ENCODE measurements at places on chromosomes 12 and 14. TPM values are rescaled to one million over a fixed set of nuclear protein-coding genes. Genes with fewer than 3 reads are reported as not detected.

DNA sequence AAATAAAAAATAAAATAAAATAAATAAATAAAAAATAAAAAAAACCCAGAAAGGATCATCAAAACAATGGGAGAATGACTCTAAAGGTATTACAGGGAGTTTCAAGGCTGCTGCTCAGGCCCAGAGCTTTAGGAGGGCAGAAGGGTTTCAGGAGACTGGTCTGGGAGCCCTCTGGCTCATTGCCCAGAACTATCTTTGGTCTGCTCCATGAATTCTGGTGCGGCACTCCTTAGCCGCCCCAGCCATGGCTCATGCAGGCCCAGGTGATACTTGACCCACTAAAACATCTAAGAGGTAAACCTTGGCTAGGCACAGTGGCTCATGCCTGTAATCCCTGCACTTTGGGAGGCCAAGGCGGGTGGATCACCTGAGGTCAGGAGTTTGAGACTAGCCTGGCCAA is 14.7 kb upstream of the TMED10 start:
- no peak for DNase-seq
- no peak overlapping the region for H3K27ac ChIP-seq
- H3K4me3 ChIP-seq = no peak overlapping the region

- H3K4me3 ChIP-seq = no peak overlapping the region
- H3K4me1 ChIP-seq = peaks cover 4% of the 10 kb centered on the region
- H3K27me3 ChIP-seq = peaks cover 71% of the 10 kb centered on the region
- H3K27ac ChIP-seq = no peak overlapping the region
- H3K36me3 ChIP-seq = no peaks in the 10 kb centered on the region
- no peak for DNase-seq
These were observed 1.3 kb downstream of the ASCL1 start for GRCh38 chr12:102958830-102959176.

DNA sequence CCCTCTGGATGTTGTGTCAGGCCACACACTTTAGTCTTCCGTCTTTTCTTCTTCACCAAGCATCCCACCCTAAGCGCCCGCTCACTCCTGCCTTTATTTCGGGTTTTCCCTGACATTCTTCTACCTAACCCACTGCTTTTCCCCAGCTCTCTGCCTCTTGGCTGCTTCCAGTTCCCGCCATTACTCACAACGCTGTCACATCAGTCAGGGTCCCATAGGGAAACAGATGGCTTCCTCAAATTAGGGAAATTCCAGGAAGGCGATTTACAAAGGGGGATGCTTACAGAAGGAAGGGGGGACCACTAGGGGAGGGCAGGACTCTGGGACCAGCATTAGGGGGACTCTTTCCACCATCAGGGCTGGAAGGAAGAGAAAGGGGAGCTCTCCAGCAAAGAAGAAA is 9.2 kb upstream of the PPP1R13B start:
- no peaks in the 10 kb centered on the region for H3K4me1 ChIP-seq
- no peaks in the 10 kb centered on the region for H3K27me3 ChIP-seq
- no peak overlapping the region for H3K4me3 ChIP-seq
- no peaks in the 10 kb centered on the region for H3K36me3 ChIP-seq

GRCh38 chr14:53310412-53310811 is 157.3 kb upstream of the DDHD1 start:
- H3K36me3 ChIP-seq = no peaks in the 10 kb centered on the region
- no peak for DNase-seq
- H3K27ac ChIP-seq = no peak overlapping the region

- H3K4me3 ChIP-seq = no peak overlapping the region
- DNase-seq = no peak
- no peak overlapping the region for H3K27ac ChIP-seq
- peaks cover 7% of the 10 kb centered on the region for H3K36me3 ChIP-seq
- H3K4me1 ChIP-seq = no peaks in the 10 kb centered on the region
- H3K27me3 ChIP-seq = no peaks in the 10 kb centered on the region
These were observed 6.8 kb downstream of the FAM161B start for GRCh38 chr14:73943083-73943482.

DNA sequence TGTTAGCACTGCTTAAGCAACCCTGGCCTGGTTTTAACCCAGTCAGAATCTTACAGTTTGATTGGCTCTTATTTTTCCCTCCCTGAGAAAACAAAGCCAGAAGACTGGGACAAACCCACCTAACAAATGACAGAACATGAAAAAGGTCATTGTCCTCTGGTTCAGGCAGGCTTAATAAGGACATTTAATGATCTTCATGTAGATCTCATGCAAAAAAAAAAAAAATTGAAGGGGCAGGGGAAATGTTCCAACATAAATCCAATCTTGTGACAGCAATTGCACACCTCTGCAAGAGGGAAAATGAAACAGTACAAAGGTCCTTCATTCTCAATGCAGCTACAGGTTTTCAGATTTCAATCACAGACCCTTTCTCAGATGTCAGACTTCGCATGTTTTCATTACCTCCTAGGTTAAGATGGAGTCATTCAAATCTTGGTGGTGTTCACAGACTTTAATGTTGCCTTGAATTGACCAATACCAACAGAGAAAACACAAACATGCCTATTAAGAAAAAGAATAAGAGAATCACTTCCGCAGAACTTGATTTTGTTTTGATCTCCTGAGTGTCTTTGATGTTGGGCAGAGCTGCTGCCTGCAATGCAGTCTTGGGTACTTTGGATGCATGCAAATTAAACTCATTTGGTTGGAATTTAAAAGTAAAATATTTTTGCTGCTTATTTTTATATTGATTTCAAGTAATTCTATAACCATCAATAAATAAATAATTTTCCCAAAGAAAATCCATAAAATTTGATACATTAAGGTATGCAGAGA is 359.0 kb downstream of the BTG1 start:
- H3K4me1 ChIP-seq = no peaks in the 10 kb centered on the region
- no peaks in the 10 kb centered on the region for H3K27me3 ChIP-seq
- H3K4me3 ChIP-seq = no peak overlapping the region
- no peak overlapping the region for H3K27ac ChIP-seq

- peak overlapping the region; percentile 51 for H3K4me3 ChIP-seq
- DNase-seq = peak; percentile 85
- H3K27ac ChIP-seq = peak overlapping the region; percentile 3
- no peaks in the 10 kb centered on the region for H3K27me3 ChIP-seq
- H3K4me1 ChIP-seq = peaks cover 41% of the 10 kb centered on the region
- peaks cover 74% of the 10 kb centered on the region for H3K36me3 ChIP-seq
These were observed 742 bp downstream of the SPSB2 start for GRCh38 chr12:6872073-6873048.

- peaks cover 94% of the 10 kb centered on the region for H3K36me3 ChIP-seq
- no peaks in the 10 kb centered on the region for H3K27me3 ChIP-seq
- no peaks in the 10 kb centered on the region for H3K4me1 ChIP-seq
- no peak overlapping the region for H3K4me3 ChIP-seq
- no peak overlapping the region for H3K27ac ChIP-seq
These were observed 107.6 kb downstream of the RFLNA start for GRCh38 chr12:124402248-124403066.

- no peak for DNase-seq
- peaks cover 51% of the 10 kb centered on the region for H3K36me3 ChIP-seq
- H3K4me1 ChIP-seq = 0 out of 2 replicates have a peak, but pooled peaks cover 3% of the 10 kb centered on the region
These were observed 744 bp downstream of the STYX start for GRCh38 chr14:52730709-52731111.

- no peaks in the 10 kb centered on the region for H3K27me3 ChIP-seq
- no peak overlapping the region for H3K4me3 ChIP-seq
- no peak overlapping the region for H3K27ac ChIP-seq
- no peaks in the 10 kb centered on the region for H3K36me3 ChIP-seq
These were observed 70.5 kb upstream of the DIO3 start for GRCh38 chr14:101490771-101491170.

GRCh38 chr14:93759719-93760307 is 28.5 kb downstream of the PRIMA1 start:
- no peak for DNase-seq
- no peak overlapping the region for H3K4me3 ChIP-seq
- no peaks in the 10 kb centered on the region for H3K4me1 ChIP-seq

GRCh38 chr12:124445121-124445718 is 122.2 kb downstream of the NCOR2 start:
- DNase-seq = no peak
- H3K4me3 ChIP-seq = no peak overlapping the region
- no peak overlapping the region for H3K27ac ChIP-seq
- H3K4me1 ChIP-seq = peaks cover 48% of the 10 kb centered on the region
- peaks cover 74% of the 10 kb centered on the region for H3K36me3 ChIP-seq
- no peaks in the 10 kb centered on the region for H3K27me3 ChIP-seq

DNA sequence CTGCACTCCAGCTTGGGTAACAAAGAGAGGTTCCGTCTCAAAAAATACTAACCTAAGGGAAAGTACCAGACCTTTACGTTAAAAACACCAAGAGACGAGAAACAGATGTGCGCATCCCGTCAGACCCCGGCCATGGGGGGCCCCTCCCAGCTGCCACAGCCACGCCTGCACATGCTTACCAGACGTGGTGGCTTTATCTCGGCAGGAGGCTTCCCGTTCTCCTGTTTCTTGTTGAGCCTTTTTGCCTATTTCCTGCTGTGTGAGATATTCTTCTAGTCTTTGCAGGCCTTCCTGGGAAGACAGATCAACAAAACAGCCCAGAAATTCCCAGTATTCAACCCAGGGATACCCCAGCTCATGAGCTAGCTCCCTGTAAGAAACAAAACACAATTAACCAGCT is 23.6 kb downstream of the PGAM5 start:
- no peak overlapping the region for H3K4me3 ChIP-seq
- H3K36me3 ChIP-seq = peaks cover 77% of the 10 kb centered on the region
- H3K27ac ChIP-seq = no peak overlapping the region

- no peak overlapping the region for H3K27ac ChIP-seq
- peaks cover 9% of the 10 kb centered on the region for H3K36me3 ChIP-seq
- no peak for DNase-seq
- no peak overlapping the region for H3K4me3 ChIP-seq
These were observed 3.1 kb upstream of the RIC8B start for GRCh38 chr12:106771425-106771824.

- DNase-seq = no peak
- no peaks in the 10 kb centered on the region for H3K27me3 ChIP-seq
- no peaks in the 10 kb centered on the region for H3K36me3 ChIP-seq
- no peaks in the 10 kb centered on the region for H3K4me1 ChIP-seq
- no peak overlapping the region for H3K27ac ChIP-seq
These were observed 11.5 kb upstream of the TMTC2 start for GRCh38 chr12:82675246-82675645.

- H3K4me1 ChIP-seq = peaks cover 16% of the 10 kb centered on the region
- peaks cover 79% of the 10 kb centered on the region for H3K36me3 ChIP-seq
- H3K4me3 ChIP-seq = no peak overlapping the region
- H3K27ac ChIP-seq = no peak overlapping the region
- DNase-seq = no peak
These were observed 12.7 kb upstream of the EID3 start for GRCh38 chr12:104290855-104291254.

DNA sequence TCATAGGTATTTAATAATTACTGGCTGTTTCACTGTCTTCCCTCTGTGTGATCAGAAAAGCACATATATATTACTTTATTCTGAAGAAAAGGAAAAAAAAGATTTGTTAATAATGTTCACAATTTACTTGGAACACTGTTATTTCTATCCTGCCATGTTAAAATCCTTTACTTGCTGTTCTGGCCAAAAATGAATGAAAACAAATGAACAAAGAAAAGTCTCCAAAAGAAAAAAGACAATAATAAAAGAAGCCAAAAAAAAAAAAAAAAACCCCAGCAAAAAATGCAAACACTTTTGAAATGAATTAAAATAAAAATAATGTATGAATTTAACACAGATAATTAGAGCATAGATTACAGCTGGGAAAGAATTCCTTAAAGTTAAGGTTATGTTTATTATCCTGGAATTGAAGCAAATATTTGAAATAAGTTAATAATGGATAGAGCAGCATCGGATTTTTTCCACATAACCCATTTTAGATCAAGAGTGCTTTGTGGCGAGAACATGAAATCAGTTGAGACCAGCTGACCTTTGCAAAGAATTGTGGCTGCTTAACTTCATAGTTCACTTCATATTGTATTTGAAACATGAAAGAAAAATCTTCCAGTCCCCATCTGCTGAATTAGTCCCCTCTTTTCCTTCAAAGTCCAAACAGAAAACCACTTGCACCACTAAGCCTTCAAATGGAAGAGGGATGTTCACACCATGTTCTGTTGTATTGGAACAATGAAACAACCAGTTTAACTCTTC is 444.8 kb downstream of the ADAMTS20 start:
- peaks cover 5% of the 10 kb centered on the region for H3K4me1 ChIP-seq
- H3K27me3 ChIP-seq = peaks cover 84% of the 10 kb centered on the region
- peak; percentile 68 for DNase-seq
- no peak overlapping the region for H3K27ac ChIP-seq

- no peak for DNase-seq
- H3K4me1 ChIP-seq = peaks cover 47% of the 10 kb centered on the region
- H3K4me3 ChIP-seq = no peak overlapping the region
- no peaks in the 10 kb centered on the region for H3K27me3 ChIP-seq
These were observed 140.8 kb downstream of the TTC7B start for GRCh38 chr14:90675399-90675798.

DNA sequence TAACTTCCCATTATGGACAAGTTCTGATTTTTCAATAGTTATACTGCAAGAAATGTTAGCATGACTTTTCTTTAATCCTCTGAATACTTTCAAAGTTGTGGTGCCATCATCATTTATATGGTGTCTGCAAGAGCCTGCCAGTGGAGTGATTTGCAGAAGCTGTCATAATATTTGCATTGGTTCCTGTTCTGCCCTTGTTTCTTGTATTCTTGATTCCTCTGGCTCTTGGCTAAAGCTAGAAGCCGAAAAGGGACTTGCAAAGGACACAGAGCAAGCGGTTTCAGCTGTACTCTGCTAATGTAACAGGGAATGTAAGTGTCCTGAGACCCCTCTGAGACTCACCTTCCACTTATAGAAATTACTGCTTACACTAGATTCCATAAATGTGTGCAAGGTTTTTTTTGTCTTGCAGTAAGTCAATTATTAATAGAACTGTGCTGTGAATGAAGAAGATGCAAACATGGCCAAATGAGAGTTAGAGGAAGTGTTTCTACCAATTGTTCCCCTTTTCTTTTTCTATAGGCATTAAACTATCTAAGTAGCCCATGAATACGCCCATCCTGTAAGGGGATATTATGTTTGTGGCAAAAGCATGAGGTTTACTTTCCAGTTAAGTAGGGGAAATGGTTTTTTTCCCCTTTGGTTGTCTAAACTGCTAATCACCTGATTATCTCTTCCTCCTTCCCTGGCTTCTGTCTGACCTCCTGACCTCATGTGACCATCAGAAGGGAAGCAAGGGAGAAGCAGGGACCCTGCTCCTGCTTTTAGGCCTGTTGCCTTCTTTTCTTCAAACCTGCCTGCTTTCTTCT is 5.3 kb downstream of the DYRK4 start:
- no peak overlapping the region for H3K4me3 ChIP-seq
- peaks cover 7% of the 10 kb centered on the region for H3K4me1 ChIP-seq
- DNase-seq = no peak
- H3K27me3 ChIP-seq = no peaks in the 10 kb centered on the region

DNA sequence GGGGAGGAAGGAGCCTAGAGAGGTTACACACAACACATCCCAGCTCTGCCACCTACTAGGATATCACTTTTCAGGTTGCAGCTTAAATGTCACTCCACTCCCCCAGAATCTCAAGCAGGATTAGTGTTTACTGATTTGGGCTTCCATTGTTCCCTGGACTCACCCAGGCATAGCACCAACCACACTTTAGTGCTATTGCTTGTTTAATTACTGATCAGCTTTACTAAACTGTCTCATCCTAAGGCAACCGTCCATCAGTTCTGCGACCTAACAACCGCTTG is 6.1 kb upstream of the KRT18 start:
- H3K4me3 ChIP-seq = no peak overlapping the region
- peaks cover 14% of the 10 kb centered on the region for H3K4me1 ChIP-seq
- H3K27me3 ChIP-seq = no peaks in the 10 kb centered on the region
- H3K27ac ChIP-seq = no peak overlapping the region

Gene SPTB
- total RNA-seq = 2.0 TPM

Gene COX8C
- not detected for total RNA-seq

Gene KRT75
- total RNA-seq = not detected

Gene ACRBP
- not detected for total RNA-seq

Gene CHURC1
- total RNA-seq = 71.4 TPM

Gene BDKRB1
- 10.3 TPM for total RNA-seq

Gene C14orf132
- total RNA-seq = 3.0 TPM

Gene CCND2
- total RNA-seq = 0.08 TPM

Gene TTC6
- not detected for total RNA-seq

Gene KRT6C
- not detected for total RNA-seq
